ENCODE measurements at places on chromosomes 16 and 17.

- no peak for DNase-seq
Observed at GRCh38 chr16:85105475-85105874, 6.8 kb downstream of the CIBAR2 start.

GRCh38 chr17:76529224-76530094, 8.1 kb downstream of the CYGB start:
- DNase-seq: no peak

DNA sequence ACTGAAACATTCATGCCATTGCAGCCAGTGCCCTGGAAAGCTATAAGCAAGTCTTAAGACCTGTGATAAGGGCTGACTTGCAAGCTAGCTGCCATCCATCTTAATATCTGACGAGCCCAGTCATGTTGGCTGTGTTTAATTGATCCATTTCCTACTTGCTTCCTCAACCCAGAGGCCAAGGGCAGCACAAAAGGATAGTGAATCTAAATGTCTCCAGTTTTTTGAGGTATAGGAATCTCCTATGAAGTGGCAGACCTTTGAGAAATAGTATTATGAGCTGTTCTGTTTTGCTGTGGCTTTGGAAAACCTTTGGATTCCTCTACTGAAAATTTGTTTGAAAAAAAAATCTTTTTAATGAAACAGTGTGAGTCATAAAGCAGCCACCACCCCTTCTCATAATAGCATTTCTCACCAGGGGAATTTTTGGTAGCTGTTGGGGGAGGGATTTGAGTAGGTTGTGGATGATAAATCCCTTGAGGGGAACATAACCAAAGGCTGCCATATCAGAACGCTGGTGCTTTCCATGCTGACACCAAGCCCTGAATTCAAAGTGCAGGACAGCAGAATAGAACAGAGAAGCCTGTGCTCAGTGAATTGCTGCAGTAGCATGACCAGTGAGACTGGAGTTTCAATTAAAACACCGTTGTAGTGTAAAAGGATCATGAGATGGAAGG, 12.9 kb downstream of the ZNRF1 start:
- no peak for DNase-seq

GRCh38 chr16:57663917-57664661, 4.0 kb upstream of the ADGRG3 start:
- no peak for DNase-seq

- no peak for DNase-seq
Observed at GRCh38 chr16:87604634-87605111, 2.4 kb downstream of the JPH3 start.

DNA sequence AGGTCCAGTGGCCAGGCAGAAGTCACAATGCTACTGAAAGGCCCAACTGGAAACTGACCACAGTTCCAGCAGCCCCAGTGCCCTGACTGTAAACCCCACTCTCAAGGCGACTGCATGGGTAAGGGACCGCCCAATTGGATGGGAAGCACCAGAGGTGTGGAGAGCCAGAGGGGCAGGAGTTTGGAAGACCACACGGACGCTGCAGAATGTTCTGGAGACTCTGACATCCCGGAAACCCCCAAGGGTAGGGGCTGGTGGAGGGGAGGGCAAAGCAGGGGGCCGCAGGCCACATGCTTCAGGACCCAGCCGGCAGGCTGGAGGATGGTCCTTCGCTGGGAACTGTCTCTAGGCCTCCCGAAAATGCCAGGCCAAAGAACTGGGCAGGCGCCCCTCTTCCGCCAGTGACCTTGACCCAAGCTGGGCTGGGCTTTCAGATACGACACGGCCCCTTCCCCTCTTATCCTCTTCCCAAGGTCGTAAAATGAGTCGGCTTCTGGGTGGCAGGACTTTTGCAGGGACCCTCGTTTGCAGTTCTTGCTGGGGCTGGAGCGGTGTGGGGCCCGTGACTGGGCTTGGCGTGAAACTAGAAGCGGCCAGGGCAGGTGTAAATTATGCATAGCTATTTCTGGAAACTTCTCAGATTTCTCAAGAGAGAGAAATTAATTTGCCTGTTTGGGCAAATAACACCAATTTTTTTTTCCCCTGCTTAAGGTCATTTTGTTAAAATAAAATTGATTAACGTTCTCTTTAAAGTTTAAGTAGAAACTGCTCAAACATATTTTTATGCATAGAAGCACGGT, 110.2 kb downstream of the C16orf78 start:
- no peak for DNase-seq

DNA sequence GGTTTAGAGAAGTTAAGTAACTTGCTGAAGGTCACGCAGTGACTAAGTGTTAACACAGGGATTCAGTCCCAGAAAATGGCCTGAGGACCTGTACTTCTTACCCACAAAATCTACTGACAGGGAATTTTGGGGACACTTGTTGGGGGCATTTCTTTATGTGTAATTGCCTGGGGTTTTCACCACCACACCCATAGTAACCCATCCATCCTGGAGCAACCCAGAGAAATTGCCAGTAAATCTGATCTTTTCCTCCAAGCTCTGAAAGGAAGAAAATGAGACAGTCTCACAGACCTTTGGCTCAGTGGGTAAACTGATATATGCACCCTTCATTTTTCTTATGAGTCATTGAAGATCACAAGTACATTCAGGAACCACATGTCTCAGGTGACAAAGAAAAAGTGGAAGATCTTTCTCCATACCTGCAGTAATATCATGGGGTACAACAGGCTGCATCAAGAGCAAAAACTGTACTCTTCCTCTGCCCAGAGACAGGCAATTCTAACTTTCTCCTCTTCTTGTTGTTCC, 81.0 kb downstream of the NOG start:
- no peak for DNase-seq
